ENCODE measurements at places on chromosomes 1 and 21. TPM values are rescaled to one million over a fixed set of nuclear protein-coding genes. Genes with fewer than 3 reads are reported as not detected.

- peak; percentile 19 for DNase-seq
These were observed 71.0 kb downstream of the ACTL8 start for GRCh38 chr1:17826165-17826488.

DNA sequence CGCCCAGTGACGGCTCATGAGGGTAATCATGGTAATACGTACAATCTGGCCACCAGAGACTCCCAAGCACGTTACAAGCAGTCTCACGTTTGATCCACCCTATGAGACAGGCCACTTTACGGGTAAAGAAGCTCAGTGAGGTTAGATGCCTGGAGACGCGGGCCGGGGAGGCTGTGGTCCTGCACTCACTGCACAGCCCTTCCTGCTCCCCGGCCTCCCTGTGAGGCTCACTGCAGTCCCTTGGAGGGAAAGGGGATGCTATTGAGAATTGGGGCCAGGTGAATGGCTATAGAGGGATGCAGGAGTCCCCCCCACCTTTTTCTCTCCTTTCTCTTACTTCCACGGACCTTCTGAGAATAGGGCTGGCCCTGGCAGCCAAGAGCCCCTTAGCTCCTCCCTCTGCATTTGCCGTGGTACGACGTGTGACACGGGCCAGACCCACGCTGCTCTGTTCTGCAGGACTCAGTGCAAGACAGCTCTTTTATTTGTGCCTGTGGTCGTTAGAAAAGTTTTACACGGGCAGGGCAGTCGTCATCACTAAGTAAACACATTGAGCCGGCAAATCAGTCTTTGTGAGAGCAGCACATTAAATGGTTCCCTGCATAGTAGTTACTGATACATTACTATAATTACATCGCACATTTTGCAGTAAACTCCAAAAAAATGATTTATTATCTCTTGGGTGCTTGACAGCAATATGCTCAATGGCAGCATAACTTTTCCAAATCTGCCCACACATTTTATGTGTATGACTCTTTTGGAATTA is 18.8 kb downstream of the KIF26B start:
- peak; percentile 57 for DNase-seq

DNA sequence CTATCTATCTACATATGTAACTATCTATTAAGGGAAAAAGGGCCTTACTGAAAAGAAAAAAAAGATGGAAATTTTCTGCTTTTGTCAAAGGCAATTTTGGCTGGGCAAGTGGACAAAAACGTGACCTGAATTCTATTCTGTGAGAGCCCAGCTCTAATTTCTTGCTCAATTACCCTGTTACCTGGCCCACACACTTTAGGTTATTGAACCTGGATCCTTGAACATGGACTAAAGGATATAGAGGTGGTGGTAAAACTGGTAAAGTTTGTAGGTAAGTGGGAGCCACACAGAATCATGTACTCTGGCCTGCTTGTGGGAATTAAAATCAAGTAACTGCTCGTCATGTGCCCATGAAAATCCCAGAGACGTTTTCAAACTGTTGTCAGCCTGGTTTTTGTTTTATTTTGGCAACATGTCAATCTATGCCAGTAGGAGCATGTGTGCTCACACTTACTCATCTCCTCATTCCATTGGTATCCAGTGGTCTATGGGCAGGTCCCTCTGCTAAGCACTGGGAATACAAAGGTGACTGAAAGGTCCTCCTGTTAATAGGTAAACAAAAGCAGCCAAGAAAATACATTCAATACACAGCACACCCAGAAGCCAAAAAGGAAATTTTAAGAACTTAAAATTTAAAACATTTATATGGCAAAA is 113.7 kb upstream of the WARS2 start:
- DNase-seq, result no peak

Gene CRP
- polyA plus RNA-seq, result 0.18 TPM

Gene PTCH2
- 0.37 TPM for polyA plus RNA-seq

Gene FCRLB
- 0.59 TPM for polyA plus RNA-seq

Measured in lung (tissue), 17 donors.